Stimulated activated CD8-positive, alpha-beta memory T cell treated with anti-CD3 and anti-CD28 coated beads, Interleukin-2, amount 100 ng/mL, for 1 hour (primary cell): ENCODE measurements at places on chromosomes 11 and 22.

- no peak for DNase-seq
Observed at GRCh38 chr11:45272701-45273100, 13.4 kb downstream of the SYT13 start.

DNA sequence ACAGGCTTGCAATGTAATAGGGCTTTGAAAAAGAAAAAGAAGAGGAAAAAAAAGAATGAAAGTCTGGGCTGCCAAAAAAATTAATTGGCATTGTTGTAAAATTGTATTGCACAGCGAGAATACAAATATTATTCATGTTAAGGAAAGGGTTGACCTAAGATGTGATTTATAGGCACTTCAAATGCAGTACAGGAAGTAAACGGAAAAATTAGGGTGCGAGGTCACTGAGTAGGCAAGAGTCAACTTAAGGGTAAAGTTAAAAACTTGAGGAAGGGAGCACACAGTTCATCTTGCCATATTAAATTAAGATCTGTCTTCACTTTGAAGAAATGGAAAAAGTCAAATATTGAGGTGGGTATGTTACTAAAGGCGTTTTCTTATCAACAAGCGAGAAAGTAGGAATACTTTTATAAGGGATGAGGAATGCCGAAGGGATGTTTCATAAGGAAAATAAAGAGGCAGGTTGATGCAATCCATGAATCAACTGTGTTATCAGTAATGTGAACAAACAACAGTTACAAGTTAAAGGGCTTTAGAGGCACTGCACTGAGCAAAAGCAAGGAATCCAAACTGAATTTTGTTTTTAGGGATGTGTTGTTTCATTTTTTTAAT, 123.0 kb downstream of the WT1 start:
- no peak for DNase-seq

GRCh38 chr11:73461335-73461840, 85.2 kb downstream of the RELT start:
- DNase-seq = no peak

DNA sequence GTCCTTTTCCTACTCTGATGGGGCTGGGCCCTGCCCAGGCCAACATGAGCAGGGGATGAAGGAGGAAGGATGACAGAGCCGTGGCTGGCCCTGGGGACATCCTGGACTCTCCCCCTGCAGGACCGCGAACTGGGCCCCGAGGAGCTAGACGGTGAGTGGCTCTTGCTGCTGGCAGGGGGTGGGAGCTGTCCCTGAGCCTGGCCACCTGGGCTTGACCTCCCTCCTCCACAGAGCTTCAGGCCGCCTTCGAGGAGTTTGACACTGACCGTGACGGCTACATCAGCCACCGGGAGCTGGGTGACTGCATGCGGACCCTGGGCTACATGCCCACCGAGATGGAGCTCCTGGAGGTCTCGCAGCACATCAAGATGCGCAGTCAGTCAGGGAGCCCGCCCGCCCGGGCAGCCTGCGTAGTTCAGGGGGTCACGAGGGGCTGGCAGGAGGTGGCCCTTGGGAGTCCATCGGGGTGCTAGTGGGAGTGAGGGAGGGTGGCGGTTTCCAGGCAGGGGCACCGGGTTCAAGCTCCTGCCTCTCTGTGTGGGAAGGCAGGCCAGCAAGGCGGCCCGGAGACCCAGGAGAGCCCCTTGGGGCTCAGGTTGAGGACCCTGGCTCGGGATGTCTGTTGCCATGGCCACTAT, 1.0 kb downstream of the CABP4 start:
- no peak for DNase-seq

GRCh38 chr11:94150056-94150455, 21.4 kb downstream of the PANX1 start:
- DNase-seq = no peak

- DNase-seq = no peak
Observed at GRCh38 chr11:94201004-94201465, 72.4 kb downstream of the PANX1 start.

GRCh38 chr11:44960200-44960845, 9.6 kb upstream of the TP53I11 start:
- DNase-seq = no peak

DNA sequence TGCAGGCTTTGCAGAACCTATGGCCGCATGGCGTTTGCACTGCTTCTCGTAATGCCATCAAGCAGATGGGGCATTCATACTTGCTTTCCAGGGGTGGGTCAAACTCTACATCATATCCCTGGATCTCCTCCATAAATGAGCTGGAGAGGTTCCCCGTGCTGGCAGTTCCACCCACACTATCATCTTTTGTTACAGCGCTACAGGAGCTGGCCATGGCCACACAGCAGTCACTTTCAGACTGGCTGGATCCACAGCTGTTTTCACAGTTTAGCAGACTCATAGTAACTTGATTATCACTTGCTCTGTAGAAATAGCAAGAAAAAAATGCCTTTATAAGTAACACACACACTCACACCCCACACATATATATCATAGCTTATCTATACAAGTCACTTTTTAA, 8.8 kb downstream of the TRAF6 start:
- DNase-seq = no peak

- no peak for DNase-seq
Observed at GRCh38 chr22:44522526-44523170, 24.6 kb upstream of the RTL6 start.

DNA sequence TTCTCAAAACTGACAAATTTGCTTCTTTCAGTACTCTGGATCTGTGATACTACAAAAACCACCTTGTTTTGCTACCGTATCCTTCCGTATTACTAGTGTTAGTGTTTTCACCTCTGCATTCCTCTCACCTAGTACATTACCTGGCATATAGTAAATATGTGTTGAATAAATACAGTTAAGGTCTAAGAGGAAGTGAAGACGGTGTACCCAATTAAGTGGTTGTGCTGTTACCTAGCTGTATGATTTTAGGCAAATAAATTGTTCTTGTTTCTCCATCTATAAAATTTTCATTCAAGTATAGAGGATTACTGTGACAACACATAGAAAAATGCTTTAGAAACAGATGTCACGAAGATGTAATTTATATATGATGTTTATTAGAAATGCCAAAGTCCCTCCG, 8.9 kb downstream of the BCL2L13 start:
- DNase-seq = no peak

DNA sequence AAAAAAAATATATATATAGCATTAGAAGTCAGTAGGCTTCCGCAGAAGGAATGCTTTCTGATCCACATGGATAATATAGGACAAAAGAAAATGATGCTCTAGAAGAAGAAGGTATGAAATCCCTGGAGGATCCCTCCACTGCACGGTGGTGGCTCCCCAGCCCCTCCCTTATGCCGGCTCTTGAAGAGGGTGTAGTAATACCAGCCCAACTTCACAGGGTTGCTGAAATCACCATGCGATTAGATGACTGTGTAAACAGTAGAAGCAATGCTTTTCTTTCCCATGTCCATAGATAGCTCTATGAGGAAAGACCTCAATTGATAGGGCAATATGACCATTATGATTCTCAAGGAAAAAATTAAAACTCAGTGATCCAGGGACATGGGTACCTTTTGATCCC, 3.2 kb upstream of the ETS1 start:
- DNase-seq = no peak

GRCh38 chr11:47651818-47652469, 9.6 kb upstream of the MTCH2 start:
- no peak for DNase-seq

- DNase-seq = no peak
Observed at GRCh38 chr11:125022551-125022950, 40.6 kb upstream of the SLC37A2 start.

GRCh38 chr11:83819931-83820549, 533.9 kb upstream of the CCDC90B start:
- DNase-seq = no peak

DNA sequence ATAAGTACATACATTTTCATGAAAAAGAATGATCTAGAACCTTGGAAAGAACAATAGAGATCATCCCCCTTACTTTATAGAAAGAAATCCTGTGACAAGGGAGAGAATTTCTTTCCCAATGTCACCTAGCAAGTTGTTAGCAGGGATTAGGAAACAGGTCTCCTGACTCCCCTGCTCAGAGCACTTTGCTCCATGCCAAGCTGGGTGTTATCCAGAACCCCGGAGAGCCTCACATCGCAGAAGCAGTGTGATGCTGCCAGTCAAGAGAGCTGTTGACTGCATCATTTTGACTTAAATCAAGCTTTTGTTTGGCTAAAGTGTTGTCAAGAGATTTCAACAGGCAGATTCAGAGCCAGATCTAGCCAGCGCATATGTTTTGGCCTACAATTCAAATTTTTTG, 3.6 kb upstream of the RRAS2 start:
- DNase-seq = no peak
